ENCODE measurements at places on chromosomes 5 and 9.

- no peak for DNase-seq
Measured at GRCh38 chr9:117574099-117574498, 130.1 kb upstream of the TLR4 start.

GRCh38 chr9:76150013-76150412 lies 244.2 kb downstream of the RFK start:
- no peak for DNase-seq

- no peak for DNase-seq
Measured at GRCh38 chr5:68024426-68024825, 191.1 kb upstream of the PIK3R1 start.

GRCh38 chr5:143040622-143041021 lies 270.4 kb downstream of the ARHGAP26 start:
- DNase-seq = no peak

- DNase-seq = no peak
Measured at GRCh38 chr5:95422838-95423237, 31.7 kb downstream of the FAM81B start.

DNA sequence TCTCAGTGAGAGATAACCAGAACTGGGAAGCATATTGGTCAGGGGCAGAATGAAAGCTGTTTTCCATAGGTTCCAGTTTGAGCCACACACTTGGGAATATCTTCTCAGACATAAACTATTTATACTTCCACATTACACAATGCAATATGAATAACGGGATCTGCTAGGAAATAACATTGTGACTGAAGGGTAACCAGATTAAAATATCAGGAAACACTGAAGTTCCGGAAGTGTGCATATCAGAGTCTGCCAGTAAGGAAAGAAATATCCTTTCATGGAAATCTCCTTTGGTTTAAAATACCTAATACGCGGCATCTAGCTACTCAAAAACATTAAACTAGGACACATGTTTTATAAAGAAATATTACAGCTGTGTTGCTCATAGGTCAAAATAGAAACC lies 56.3 kb downstream of the ST8SIA4 start:
- no peak for DNase-seq

GRCh38 chr5:72597456-72597948 lies 90.3 kb upstream of the ZNF366 start:
- no peak for DNase-seq

- no peak for DNase-seq
Measured at GRCh38 chr9:27108981-27109541, at the start of gene TEK. TSS of gene TEK (plus strand) at chr9:27109225. CDS start at chr9:27109591, 366 bp downstream.

GRCh38 chr9:33782395-33783152 lies 12.8 kb upstream of the PRSS3 start:
- DNase-seq = no peak

- DNase-seq = no peak
Measured at GRCh38 chr9:134544388-134545214, 97.0 kb upstream of the COL5A1 start.

GRCh38 chr5:33238826-33239695 lies 201.7 kb upstream of the TARS1 start:
- DNase-seq = no peak

DNA sequence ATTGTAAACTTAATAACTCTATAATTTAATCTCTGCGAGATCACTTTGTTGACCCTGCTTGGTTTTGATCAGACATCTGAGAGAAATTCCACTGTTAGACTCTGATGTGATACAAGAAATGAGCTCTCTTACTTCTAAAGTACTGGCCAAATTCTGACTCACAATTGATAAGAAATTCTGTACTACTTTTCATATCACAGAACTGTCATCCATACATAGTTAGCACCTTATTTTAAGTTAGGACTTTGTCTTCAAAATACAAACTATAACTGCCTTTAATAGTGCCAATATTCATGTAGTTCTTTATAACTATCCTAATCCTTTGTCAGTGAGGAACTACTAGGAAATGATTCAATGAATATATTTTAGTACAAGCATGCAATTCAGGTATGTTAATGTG lies 23.4 kb downstream of the MARCHF11 start:
- DNase-seq = no peak

- peak; percentile 17 for DNase-seq
Measured at GRCh38 chr5:73295447-73295846, 122.5 kb downstream of the TMEM174 start.

DNA sequence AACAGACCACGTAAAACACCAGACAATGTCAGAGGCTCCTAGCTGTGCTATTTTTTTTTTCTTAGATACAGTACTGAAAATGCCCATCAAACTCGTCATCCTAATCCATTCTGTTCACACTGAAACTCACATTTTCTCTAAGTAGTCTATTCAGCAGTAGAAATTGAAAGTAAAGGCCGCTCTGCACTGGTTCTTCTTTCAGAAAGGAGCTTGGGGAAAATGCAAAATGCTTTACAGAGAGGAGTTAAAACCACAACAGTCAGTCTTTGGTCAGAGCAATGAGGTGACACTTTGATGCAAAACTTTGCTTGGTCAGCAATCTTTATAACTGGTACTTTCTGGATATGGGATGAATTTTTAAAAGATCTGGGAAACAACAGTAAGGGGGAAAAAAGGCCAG lies 43.8 kb upstream of the SUSD1 start:
- DNase-seq = no peak

DNA sequence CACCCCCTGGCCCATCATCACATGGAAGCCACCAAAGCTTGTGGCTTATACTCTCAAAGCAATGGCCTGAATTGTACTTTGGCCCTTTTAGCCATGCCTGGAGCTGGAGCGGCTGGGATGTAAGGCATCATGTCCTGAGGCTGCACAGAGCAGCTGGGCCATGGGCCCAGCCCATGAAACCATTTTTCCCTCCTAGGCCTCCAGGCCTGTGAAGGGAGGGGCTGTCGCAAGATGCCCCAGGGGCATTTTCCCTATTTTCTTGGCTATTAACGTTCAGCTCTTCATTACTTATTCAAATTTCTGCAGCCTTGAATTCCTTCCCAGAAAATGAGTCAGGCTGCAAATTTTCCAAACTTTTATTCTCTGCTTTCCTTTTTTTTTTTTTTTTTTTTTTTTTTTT lies 27.7 kb downstream of the FST start:
- no peak for DNase-seq

- DNase-seq = no peak
Measured at GRCh38 chr9:95679874-95680273, 163.1 kb upstream of the PTCH1 start.

- no peak for DNase-seq
Measured at GRCh38 chr9:70746316-70746715, 331.9 kb upstream of the KLF9 start.

DNA sequence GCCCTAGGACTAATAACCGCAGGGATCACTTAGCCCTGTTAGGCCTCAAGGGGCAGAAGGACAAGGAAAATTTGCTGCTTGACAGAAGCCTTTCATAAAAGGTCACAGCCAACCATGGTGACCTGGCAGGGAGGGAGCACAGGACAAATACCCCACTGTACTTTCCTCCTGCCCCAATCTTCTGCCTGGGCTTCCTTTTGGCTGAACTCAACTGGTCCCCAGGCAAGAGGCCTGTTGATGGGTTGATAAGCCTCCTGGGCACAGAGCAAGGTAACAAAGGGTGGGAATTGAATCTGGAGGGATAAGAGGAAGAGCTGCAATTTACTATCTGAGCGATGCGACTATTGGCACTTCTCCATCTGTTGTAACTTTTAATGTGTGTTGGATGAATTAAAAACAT lies 392.9 kb downstream of the RASEF start:
- DNase-seq = no peak

GRCh38 chr9:136584401-136584932 lies 38.6 kb upstream of the NOTCH1 start:
- no peak for DNase-seq

- DNase-seq = no peak
Measured at GRCh38 chr9:38060681-38061080, 8.3 kb downstream of the SHB start.

DNA sequence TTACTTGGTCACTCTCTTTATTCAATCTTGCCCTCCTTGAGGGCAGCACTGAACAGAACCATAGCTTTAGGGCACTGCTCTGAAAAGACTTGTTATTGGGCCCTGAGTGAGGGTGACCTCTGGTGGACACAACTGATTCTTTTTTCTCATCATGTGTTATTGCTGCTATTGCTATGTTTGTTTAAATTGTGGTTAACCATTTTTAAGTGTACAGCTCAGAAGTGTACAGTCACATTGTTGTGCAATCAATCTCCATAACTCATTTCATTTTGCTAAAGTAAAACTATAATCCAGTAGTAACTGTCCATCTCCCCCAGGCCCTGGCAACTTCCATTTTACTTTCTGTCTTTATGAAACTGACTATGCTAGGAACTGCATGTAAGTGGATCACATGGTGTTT lies 351.1 kb upstream of the RIOK2 start:
- DNase-seq = peak; percentile 20

Measured in NCI-H1417 (cell line).